ENCODE measurements at places on chromosomes 12 and 14. TPM values are rescaled to one million over a fixed set of nuclear protein-coding genes. Genes with fewer than 3 reads are reported as not detected.

The TAS2R42 gene
- not detected for total RNA-seq

DNA sequence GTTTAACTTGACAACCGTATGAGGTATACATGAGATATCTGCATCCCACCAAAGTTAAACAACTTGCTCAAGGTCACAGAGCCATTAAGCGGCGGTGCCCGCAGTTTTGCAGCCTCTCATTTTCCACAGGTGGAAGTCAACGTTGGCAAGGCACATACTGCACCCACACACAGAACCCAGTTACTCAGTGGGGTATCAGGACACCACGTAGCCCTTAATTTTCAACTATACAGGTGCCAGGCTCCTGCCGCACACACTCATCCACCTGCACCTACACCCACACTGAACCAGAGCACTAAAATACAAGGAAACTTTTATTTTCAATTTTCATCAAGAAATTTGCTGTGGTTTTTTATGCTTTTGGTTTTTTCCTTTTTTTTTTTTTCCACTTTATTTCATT, 1.7 kb upstream of the NOP2 start:
- DNase-seq: no peak

GRCh38 chr14:99378782-99379214, 101.9 kb downstream of the SETD3 start:
- DNase-seq: no peak

DNA sequence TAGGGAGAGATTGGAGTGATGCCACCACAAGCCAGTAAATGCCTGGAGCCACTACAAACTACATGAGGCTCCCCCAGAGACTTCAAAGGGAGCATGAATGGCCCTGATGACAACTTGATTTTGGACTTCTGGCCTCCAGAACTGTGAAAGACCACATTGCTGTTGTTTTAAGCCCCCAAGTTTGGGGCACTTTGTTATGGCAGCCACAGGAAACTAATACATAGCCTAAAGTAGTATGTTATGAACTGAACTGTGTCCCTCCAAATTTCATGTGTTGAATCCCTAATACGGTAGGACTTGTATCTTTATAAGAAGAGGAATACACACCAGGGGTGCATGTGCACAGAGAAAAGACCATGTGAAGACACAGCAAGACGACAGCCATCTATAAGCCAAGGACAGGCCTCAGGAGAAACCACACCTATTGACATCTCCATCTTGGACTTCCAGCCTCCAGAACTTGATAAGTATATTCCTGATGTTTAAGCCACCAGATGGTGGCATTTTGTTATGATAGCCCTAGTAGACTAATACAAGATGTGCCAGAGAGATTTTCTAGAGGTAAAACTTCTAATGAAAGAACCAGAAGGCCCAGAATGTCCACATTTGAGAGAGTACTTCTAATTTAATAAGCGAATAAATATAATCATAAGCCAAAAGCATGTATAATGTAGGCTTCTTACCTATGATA, 127.1 kb upstream of the BMP4 start:
- no peak for DNase-seq
